ENCODE measurements at places on chromosomes 5 and 9.

GRCh38 chr5:178192244-178192643 lies 5.1 kb upstream of the GMCL2 start:
- DNase-seq, result no peak
- peaks cover 14% of the 10 kb centered on the region for H3K4me1 ChIP-seq
- H3K36me3 ChIP-seq, result no peaks in the 10 kb centered on the region
- H3K27ac ChIP-seq, result no peak overlapping the region

- H3K4me3 ChIP-seq, result no peak overlapping the region
- H3K27me3 ChIP-seq, result no peaks in the 10 kb centered on the region
- no peaks in the 10 kb centered on the region for H3K36me3 ChIP-seq
- H3K27ac ChIP-seq, result no peak overlapping the region
- no peak for DNase-seq
- no peaks in the 10 kb centered on the region for H3K4me1 ChIP-seq
These were observed 74.5 kb downstream of the COL5A1 start for GRCh38 chr9:134716067-134716466.

DNA sequence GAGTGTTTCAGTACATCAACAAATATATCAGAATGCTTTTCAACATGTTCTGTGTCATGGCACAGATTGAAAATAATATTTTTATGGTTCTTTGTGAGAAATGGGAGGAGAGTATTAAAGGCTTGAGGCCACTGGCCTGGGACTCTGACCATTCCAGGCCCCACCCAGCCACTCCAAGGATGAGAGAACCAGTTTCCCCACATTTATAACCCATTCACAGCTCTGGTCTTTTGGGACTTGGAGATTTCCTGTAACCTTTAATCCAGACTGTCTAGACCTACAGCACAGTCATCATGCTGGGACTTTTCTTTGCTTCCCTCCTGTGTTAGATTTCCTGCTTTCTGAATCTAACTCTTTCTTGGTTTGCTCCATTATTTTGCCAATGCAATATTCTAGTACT lies 389.6 kb downstream of the KIAA0825 start:
- H3K27ac ChIP-seq, result no peak overlapping the region
- no peak for DNase-seq
- no peaks in the 10 kb centered on the region for H3K4me1 ChIP-seq
- no peaks in the 10 kb centered on the region for H3K27me3 ChIP-seq
- no peak overlapping the region for H3K4me3 ChIP-seq
- no peaks in the 10 kb centered on the region for H3K36me3 ChIP-seq

DNA sequence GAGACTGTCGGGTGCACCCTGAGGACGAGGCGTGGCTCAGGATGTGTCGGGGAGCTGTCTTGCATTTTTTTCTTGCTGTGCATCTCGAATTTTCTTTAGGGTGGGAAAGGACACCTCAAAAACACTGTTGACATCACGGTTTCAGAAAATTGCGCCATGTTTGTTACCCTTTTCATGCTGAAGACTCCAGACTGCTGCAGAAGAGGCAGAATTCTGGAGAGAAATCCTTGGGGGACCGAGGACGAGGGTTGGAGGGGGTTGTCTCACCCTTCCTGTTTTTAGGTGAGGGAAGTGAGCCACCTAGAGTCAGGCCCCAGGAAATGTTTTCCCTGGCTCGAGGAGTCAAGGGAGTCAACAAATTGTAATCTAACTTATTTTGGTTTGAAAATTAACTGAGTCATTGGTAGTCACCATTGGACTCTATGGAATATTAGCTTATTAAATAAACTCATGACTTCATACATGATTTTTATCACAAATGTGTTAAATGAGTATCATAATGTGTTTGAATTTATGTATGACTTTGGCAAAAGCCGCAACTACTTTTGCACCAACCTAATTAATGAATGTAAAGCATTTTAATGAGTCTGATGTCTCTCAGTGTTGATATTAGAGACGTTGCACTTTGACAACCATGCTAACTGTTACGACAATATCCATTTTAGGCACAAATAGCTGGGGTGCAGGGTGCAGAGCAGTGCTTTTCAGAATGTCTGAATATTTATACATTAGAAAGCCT lies 724 bp upstream of the LYSMD3 start:
- H3K27ac ChIP-seq, result peak overlapping the region; percentile 80
- H3K27me3 ChIP-seq, result peaks cover 23% of the 10 kb centered on the region
- H3K36me3 ChIP-seq, result peaks cover 2% of the 10 kb centered on the region
- peaks cover 12% of the 10 kb centered on the region for H3K4me1 ChIP-seq

GRCh38 chr5:106171132-106171531 lies 1499.6 kb downstream of the EFNA5 start:
- no peak for DNase-seq
- H3K4me1 ChIP-seq, result no peaks in the 10 kb centered on the region

- no peaks in the 10 kb centered on the region for H3K36me3 ChIP-seq
- H3K4me1 ChIP-seq, result peaks cover 15% of the 10 kb centered on the region
- H3K27ac ChIP-seq, result no peak overlapping the region
- no peak overlapping the region for H3K4me3 ChIP-seq
- no peak for DNase-seq
These were observed 2.8 kb upstream of the RUSC2 start for GRCh38 chr9:35487081-35487480.

GRCh38 chr5:5303242-5303641 lies 119.2 kb upstream of the ICE1 start:
- H3K4me3 ChIP-seq, result no peak overlapping the region
- H3K36me3 ChIP-seq, result no peaks in the 10 kb centered on the region
- no peaks in the 10 kb centered on the region for H3K27me3 ChIP-seq
- no peak overlapping the region for H3K27ac ChIP-seq

- DNase-seq, result no peak
- H3K36me3 ChIP-seq, result no peaks in the 10 kb centered on the region
- no peak overlapping the region for H3K27ac ChIP-seq
- no peak overlapping the region for H3K4me3 ChIP-seq
- no peaks in the 10 kb centered on the region for H3K4me1 ChIP-seq
These were observed 28.4 kb upstream of the GPR150 start for GRCh38 chr5:95591490-95591901.

DNA sequence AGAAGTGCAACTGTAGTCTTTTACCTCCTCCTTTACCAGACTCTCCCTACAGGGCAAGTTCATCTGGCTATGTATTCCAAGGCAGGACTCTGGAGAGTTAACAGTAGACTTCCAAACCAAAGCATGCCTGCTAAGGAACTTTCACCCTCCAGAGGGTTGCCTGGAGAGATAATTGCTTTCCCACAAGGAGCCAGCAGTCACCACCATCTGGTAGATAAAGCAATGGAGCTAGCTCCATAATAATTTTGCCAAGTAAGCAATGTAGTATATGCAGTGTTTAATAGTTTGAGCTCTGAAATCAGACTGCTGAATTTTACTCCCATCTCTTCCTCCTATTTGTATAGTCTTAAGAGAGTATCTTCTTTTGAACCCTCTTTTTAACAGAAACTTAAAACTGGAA lies 566.8 kb upstream of the PTGER4 start:
- H3K4me1 ChIP-seq, result no peaks in the 10 kb centered on the region
- no peak for DNase-seq
- H3K4me3 ChIP-seq, result no peak overlapping the region
- H3K27ac ChIP-seq, result no peak overlapping the region
- no peaks in the 10 kb centered on the region for H3K27me3 ChIP-seq

DNA sequence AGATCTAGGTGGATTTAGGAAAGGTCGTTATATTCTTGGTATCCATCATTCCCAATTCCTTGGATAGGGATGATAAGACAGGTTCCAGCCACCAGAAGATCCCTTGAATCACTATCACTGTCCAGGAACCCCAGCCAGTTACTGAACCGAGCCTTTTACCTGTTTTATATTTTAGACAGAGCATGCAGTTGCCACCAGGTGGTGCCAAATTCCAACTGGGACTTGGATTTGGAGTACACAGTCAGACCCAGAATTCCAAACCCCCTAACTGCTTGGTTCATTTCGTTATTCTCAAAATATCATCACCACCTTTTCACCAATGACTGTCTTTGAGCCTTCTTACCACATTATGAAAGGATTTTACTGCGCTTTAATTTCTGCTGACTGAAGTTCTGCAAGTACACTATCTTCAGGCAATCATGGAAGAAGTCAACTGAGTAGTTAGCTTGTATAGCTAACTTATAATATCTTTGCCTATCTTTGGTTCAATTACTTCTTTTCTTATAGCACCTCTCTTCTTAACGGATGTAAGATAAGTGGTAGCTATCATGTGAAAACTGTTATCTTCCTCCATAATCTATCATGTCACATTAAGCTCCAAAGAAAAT lies 191.8 kb downstream of the PRR16 start:
- H3K27me3 ChIP-seq, result no peaks in the 10 kb centered on the region
- H3K36me3 ChIP-seq, result no peaks in the 10 kb centered on the region
- H3K4me3 ChIP-seq, result no peak overlapping the region

- no peaks in the 10 kb centered on the region for H3K27me3 ChIP-seq
- H3K4me3 ChIP-seq, result no peak overlapping the region
- H3K4me1 ChIP-seq, result no peaks in the 10 kb centered on the region
- DNase-seq, result no peak
- no peak overlapping the region for H3K27ac ChIP-seq
These were observed 9.5 kb downstream of the INVS start for GRCh38 chr9:100108559-100108958.

- H3K4me1 ChIP-seq, result peaks cover 14% of the 10 kb centered on the region
- no peak for DNase-seq
- no peak overlapping the region for H3K27ac ChIP-seq
These were observed 1.4 kb downstream of the TAF7 start for GRCh38 chr5:141319202-141319601.

- H3K27me3 ChIP-seq, result no peaks in the 10 kb centered on the region
- no peaks in the 10 kb centered on the region for H3K36me3 ChIP-seq
- peaks cover 8% of the 10 kb centered on the region for H3K4me1 ChIP-seq
- no peak for DNase-seq
- H3K4me3 ChIP-seq, result no peak overlapping the region
These were observed 66.8 kb upstream of the IL17B start for GRCh38 chr5:149445739-149446369.

- no peaks in the 10 kb centered on the region for H3K4me1 ChIP-seq
- no peak overlapping the region for H3K4me3 ChIP-seq
- no peak for DNase-seq
- H3K27me3 ChIP-seq, result no peaks in the 10 kb centered on the region
- H3K27ac ChIP-seq, result no peak overlapping the region
These were observed 33.5 kb upstream of the FCN2 start for GRCh38 chr9:134847138-134847537.

DNA sequence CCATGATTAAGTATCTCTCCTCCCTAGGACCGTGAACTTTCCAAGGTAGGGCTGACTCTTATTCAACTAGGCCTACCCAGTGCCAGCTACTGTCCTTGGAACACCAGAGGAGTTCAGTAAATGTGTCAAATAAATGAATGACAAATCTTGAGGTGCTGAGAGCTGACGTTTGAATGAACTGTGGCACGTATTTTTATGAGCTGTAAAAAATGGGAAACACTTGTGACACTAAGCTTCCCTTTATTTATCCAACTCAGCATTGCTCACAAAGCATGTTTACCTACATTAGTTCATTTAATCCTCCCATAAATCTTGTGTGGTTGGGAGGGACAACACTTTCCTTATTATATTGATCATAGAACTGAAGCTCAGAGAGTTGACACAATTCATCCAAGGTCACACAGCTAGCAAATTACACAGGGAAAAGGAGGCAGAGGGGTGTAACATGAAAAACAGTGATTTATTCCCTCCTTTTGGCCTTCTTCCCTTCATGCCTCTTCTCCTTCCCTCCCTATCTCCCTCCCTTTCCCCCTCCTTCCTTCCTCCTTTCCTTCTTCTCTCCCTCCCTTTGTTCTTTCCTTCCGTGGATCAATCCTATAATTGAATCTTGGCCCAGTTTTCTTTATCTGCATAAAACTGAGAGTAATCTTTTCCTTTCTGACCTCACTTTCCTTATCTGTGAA lies 412.6 kb downstream of the DMRT2 start:
- H3K4me1 ChIP-seq, result no peaks in the 10 kb centered on the region
- no peaks in the 10 kb centered on the region for H3K27me3 ChIP-seq
- no peak overlapping the region for H3K27ac ChIP-seq
- H3K4me3 ChIP-seq, result no peak overlapping the region

DNA sequence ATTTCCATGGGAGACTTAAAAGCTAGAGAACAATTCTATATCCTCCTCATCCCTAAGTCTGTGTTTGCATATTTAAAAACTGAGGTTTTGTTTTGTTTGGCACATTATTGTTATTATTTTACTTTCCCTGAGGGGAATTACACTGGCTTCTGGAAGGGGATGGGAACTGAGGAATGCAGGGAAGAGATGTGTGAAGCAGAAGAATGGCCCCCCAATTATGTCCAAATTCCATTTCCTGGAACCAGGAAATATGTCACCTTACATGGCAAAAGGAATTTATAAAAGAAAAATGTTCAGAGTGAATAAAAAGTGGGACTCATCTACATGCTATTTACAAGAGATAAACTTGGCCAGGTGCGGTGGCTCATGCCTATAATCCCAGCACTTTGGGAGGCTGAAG lies 129.8 kb downstream of the MARCHF11 start:
- H3K27ac ChIP-seq, result no peak overlapping the region
- H3K36me3 ChIP-seq, result no peaks in the 10 kb centered on the region
- H3K4me3 ChIP-seq, result no peak overlapping the region
- DNase-seq, result no peak
- no peaks in the 10 kb centered on the region for H3K27me3 ChIP-seq
- H3K4me1 ChIP-seq, result no peaks in the 10 kb centered on the region

- no peaks in the 10 kb centered on the region for H3K36me3 ChIP-seq
- DNase-seq, result no peak
- H3K4me1 ChIP-seq, result no peaks in the 10 kb centered on the region
- no peaks in the 10 kb centered on the region for H3K27me3 ChIP-seq
- H3K27ac ChIP-seq, result no peak overlapping the region
- H3K4me3 ChIP-seq, result no peak overlapping the region
These were observed 120.7 kb upstream of the PCA3 start for GRCh38 chr9:76643399-76644117.

DNA sequence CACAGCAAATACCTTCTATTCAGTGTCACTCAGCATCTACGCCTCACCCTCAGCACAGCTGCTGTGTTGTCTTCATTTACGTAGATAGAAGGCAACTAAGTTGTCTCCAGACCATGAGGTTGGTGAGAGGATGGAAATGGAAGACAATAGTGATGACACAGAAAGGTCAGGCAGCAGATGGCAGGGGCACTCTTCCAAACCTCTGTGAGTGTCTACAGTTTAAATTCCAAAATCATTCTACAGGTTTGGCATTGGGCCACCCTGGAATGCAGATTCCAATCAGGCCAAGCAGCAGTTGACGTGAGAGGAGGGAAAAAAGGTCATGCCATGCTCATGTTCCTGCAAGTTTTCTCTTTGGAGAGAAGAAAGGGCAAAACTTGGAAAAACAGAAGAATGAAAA lies 68.7 kb upstream of the ADAMTSL1 start:
- H3K27ac ChIP-seq, result no peak overlapping the region
- H3K27me3 ChIP-seq, result no peaks in the 10 kb centered on the region
- no peaks in the 10 kb centered on the region for H3K36me3 ChIP-seq
- no peak overlapping the region for H3K4me3 ChIP-seq

DNA sequence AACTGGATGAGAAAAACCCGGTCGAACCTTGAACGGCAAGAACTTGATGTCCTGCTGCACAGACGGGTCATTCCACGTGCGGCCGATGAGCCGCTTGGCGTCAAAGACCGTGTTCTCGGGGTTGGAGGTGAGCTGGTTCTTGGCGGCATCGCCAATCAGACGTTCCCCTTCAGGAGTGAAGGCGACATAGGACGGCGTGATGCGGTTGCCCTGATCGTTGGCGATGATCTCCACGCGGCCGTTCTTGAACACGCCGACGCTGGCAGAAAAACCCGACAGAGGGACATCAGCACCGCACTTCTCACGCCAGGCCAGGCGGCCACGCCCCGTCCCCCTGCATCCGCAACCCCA lies 519 bp downstream of the HSPA5 start:
- H3K36me3 ChIP-seq, result peaks cover 43% of the 10 kb centered on the region
- H3K27me3 ChIP-seq, result no peaks in the 10 kb centered on the region
- H3K27ac ChIP-seq, result peak overlapping the region; percentile 97
- DNase-seq, result peak; percentile 29
- H3K4me3 ChIP-seq, result peak overlapping the region; percentile 95

All from CD4-positive, alpha-beta T cell (primary cell).